ENCODE measurements at places on chromosomes 6 and 20.

DNA sequence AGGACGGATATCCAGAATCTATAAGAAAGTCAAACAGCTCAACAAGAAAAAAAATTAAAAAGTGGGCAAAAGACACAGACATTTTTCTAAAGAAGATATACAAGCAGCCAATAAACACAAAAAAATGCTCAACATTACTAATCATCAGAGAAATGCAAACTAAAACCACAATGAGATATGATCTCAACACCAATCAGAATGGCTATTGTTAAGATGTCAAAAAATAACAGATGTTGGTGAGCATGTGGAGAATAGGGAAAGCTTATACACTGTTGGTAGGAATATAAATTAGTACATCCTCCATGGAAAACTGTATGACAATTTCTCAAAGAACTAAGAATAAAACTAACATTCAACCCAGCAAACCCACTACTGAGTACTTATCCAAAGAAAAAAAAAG lies 23.3 kb upstream of the OSTM1 start:
- peak; percentile 21 for DNase-seq

DNA sequence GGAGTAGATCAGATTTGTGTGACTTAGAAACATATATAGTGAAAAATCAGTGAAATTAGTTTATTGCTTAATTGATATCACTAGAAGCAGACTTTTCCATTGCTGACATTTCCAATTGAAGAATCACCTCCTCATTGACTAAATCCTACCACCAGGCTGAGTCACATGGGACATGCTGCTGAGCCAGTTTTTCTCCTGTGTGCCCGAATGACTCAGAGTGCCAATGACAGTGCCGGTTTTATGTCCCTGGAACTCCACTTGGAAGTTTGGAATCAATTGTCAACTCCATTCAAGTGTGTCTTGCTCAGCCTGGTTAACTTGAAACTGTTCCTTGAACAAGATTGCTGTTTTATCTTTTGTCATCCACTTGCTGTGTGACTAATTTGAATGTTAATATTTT lies 316.1 kb upstream of the PRDM1 start:
- DNase-seq = peak; percentile 50

- no peak for DNase-seq
Measured at GRCh38 chr6:149987602-149988107, 23.9 kb downstream of the ULBP1 start.

GRCh38 chr6:151434369-151434768 lies 17.6 kb downstream of the RMND1 start:
- DNase-seq = no peak

DNA sequence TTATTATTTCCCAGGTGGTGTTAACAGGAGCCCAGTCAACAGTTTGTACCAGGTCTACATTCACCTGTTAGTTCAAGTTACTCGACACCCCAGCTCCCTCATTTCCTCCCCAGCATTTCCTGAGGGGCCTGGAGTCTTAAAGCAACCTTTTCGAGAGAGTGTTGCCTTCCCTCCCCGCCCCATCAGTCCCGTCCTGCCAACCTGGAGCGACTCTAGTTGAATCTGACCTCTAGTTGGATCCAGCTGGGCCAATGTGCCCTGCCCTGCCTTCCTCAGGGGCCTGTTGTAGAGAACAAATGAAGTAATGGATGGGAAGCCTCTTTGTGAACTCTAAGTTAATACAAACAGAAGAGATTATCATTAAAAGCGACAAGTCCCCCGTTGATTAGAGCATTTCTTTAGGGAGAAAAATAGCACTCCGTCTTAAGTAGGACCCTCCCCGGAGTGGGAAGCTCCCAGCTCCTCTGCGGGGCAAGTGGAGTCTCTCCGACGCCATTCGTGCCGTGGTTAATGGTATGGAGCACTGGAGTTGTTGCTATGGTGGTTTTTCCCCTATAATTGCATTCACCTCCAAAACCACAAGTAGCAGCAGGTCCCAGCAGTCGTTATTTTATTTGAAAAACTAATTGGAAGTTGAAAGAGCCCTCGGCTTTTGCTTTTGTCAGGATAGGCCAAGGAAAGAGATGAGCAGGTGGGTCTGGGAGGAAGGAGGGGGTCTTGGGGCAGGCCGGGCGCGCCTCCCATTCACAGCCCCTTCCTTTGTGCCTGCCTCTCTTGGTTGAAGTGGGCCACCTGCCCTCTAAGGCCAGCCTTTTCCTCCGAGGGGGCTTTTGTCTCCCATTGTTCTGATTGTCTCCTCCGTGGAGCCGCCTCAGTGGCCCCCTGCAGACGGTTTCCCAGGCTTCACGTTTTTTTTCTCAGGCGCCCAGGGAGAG lies 16.1 kb downstream of the GHRH start:
- DNase-seq = no peak

DNA sequence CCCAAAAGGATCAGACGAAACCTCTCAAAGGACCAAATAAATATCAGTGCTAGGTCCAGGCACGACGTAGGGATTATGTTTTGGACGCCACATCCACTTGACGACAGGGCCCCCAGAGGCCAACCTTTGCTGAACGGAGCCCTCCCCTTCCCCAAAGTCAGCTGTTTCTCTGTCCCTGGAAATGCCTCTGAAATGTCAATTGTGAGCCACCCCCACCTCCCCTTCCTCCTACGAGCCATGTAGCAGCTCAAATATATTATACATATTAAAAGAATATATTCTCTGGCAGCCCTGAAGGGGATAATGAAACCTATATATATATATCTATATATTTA lies 39.6 kb upstream of the BLCAP start:
- DNase-seq = no peak

DNA sequence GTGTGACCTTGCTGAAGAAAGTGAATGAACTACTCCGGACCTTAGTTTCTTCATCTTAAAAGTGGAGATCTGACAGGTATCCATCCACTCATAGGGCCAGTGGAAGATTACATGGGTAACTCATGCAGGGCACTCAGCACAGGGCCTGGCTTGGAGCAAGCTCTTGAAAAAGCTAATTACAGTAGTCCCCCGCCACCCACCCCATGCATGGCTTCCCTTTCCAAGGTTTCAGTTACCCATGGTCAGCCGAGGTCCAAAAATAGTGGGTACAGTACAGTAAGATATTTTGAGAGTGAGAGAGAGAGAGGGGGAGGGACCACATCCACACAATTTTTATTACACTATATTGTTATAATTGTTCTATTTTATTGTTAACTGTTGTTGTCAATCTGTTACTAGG lies 7.1 kb upstream of the PMEPA1 start:
- no peak for DNase-seq

GRCh38 chr6:116190550-116190949 lies 63.3 kb downstream of the TSPYL4 start:
- peak; percentile 20 for DNase-seq

GRCh38 chr6:150979826-150980350 lies 114.4 kb downstream of the MTHFD1L start:
- DNase-seq = no peak

- DNase-seq = no peak
Measured at GRCh38 chr6:161674930-161675682, 401.2 kb upstream of the AGPAT4 start.

DNA sequence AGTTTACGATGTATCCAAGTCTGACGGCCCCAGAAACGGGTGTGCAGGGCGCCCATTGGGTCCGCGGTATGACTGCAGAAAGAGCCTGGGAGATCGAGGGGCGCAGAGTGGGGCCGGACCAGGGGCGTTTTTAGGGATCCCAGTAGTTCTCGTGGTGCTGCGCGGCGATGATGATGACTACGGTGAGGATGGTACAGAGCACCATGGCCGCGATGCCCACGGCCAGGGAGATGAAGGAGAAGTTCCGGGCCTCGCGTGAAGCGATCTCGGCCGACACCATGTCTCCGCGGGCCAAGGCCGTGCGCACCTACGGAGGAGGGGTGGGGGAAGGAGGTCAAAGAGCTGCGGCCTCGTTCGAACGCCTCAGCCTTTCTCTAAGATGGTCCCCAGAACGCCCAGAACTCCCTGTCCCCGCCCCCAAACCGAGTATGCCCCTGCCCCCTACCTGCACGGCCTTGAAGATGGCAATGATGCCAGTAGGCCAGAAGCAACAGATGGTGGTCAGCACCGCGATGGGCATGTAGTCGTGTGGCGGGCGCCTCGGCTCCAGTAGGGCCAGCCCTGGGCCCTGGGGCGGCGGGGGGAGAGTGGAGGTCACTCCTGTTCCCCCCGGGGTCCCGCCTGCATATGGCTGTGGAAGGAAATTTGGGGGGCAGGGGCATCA lies 2.5 kb downstream of the PRRT1 start:
- no peak for DNase-seq

GRCh38 chr6:85580118-85580877 lies 13.4 kb downstream of the SNX14 start:
- DNase-seq = no peak

DNA sequence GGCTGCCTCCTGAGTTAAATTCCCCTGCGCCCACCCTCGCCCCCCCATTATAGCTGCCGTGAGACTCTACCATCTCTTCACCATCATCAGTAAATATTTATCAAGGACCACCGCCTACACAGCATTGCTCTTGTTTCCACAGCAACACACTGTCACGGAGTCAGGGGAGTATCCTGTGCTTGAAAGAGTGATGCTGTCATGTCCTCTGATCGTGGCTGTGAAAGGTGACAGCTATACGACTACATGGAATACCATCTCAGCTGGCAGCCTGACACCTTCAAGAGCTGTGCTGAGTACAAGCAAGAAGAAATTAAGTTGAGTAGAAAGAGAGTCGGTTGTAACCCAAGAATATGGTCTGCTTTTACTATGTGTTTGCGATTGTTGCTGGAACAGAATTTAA lies 3.4 kb downstream of the PTPRT start:
- DNase-seq = no peak

GRCh38 chr6:160959726-160960435 lies 31.7 kb upstream of the MAP3K4 start:
- DNase-seq = no peak

- DNase-seq = no peak
Measured at GRCh38 chr20:44948107-44948506, 12.1 kb downstream of the TOMM34 start.

GRCh38 chr6:117771403-117771802 lies 96.1 kb downstream of the NUS1 start:
- DNase-seq = no peak

DNA sequence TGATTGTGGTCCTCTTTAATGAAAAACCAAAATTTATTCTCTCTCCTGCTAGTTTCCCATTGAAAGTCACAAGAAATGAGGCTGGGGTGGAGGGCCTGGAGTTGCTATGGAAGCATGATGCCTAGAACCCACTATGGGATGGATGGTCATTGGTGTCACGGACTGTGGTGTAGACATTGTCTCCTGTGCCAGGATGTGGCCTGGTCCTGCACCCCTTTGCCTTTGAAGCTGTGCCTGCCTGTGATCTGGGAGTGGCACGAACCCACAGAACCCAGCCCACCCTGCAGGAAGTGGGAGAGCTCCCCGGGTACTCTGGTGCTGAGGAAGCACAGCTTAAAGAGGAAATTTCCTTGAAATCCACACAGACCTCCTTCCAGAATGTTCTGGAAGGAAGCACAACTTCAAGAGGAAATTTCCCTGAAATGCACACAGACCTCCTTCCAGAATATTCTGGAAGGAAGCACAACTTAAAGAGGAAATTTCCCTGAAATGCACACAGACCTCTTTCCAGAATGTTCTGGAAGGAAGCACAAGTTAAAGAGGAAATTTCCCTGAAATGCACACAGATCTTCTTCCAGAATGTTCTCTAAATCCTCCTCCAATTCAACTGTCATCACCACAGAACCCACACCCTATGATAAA lies 105.6 kb downstream of the CDH26 start:
- DNase-seq = no peak

DNA sequence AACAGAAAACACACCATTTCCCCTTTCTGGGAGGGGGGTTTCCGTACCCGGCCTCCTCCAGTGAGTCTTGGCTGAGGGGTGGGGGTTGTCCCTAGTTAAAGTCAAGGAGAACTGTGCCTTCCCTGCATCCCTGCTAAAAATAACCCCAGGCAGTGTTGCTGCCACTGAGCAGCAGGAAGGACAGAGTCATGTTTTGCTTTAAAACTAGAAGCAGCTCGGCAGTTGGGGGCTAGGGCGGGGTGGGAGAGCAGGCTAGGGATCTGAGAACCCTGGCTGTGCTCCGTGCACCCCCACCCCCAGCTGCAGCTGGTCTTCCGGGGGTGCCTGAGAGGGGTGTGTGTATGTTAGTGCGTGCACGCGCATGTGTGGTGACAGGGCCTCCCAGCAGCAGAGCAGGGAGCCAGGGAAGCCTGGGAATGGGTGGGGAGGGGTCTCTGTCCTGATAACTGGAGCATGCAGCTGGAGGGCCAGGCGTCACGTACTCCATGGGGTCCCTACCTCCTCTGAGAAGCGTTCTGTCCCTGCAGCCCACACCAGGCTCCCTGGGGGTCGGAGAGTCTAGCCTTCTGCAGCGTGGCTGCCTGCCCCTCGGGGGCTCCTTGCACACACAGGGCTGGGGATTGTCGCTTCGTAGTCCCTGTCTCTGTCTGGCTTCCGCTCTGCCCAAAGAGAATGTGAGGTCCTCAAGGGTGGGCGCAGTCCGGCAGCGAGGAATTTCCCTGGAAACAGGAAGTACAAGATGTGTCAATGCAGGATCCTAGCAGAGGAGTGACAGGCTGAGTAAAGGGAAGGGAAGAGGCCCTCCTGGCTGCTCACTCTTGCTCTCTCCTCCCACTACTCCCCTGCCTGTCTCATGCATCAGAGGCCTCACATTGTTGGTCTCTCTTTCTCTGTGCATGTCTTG lies 16.8 kb upstream of the ARMC12 start:
- DNase-seq = no peak

- DNase-seq = peak; percentile 31
Measured at GRCh38 chr20:10476319-10476724, 41.2 kb downstream of the SLX4IP start.

- no peak for DNase-seq
Measured at GRCh38 chr20:3282271-3283221, 43.6 kb upstream of the SLC4A11 start.

DNA sequence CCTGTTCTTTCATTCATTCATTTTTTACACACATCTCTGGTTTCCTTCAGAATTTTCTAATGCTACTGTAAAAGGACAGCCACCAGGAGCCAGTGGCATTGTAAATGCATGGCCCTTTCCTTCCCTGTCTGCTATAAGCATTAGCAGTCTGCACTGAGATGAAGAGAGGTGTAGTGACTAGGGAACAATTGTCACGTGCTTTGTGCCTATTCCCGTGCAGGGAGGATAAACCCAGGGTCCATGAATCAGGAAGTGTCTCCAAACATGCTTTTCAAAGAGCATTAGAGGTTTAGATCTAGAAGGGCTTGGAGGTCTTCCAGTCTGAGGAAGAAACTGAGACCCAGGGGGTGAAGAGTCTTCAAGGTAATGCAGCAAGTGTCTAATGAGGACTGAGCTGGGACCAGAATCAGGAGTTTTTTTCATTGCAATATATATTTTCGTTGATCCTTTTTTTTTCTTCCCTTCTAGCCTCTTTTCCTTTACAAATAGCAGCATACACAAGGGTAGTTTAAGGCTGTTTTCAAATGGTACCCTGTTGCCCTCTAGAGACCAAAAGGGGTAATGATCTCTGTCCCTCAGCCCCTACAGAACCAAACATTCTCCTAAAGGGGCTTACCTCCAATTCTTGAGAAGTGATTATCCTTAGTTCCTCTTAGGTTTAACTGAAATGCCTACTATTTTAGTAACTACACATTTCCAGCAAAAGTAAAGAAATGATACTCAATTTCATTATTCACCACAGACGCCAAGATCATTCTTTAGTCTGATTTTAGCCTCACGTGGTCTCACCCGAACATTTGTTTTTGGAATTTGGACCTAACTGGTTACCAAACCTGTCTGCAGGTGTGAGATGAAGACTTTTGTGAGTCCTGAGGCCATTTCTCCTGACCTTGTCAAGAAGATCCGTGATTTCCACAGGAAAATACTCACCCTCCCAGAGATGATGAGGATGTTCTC lies 6.6 kb downstream of the TRIM15 start:
- peak; percentile 52 for DNase-seq
